Tibial nerve (tissue), 4 donors: ENCODE measurements at places on chromosomes 12 and 14.

- no peak for DNase-seq
Measured at GRCh38 chr12:127942981-127943380, 324.0 kb upstream of the TMEM132C start.

DNA sequence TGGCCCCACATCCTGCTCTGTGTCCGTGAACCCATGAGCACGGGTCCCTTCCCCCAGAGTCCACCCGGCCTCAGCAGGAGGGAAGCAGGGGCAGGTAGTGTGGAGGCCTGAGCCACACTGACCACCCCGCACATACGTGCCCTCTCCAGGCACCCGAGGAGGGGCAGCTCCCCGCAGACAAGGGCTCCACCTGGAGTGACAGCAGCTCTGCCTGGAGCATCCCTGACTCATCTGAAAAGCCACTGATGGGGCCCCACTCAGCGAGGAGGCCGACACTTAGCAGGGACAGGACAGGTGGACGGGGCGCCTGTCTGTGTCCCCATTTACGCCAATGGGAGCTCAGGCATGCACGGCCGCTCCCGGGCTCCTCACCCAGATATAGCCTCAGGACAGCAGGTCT, 237.6 kb upstream of the SFSWAP start:
- DNase-seq = no peak

DNA sequence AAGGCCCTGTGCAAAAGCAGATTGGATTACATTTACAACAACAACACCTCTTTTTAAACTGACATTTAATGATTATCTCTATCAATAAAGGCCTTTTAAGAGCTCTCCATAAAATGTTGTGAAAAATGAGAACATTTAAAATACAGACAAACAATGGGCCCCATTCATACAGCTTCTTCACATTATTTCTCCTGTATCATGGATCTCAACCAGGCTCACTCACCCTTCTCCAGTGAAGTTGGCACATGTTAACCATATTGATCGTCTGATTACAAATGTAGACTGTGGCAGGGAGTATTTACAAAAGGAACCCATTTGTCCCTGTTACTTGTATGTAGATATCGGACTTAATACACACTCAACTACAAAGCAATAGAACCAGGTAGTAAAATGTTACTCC, 220.2 kb upstream of the BTG1 start:
- DNase-seq = no peak

- DNase-seq = no peak
Measured at GRCh38 chr12:74286254-74286653, 251.4 kb upstream of the ATXN7L3B start.

- DNase-seq = no peak
Measured at GRCh38 chr14:64478634-64479250, 13.4 kb downstream of the AKAP5 start.

GRCh38 chr12:86826051-86826450, 569.9 kb upstream of the MGAT4C start:
- DNase-seq = no peak

DNA sequence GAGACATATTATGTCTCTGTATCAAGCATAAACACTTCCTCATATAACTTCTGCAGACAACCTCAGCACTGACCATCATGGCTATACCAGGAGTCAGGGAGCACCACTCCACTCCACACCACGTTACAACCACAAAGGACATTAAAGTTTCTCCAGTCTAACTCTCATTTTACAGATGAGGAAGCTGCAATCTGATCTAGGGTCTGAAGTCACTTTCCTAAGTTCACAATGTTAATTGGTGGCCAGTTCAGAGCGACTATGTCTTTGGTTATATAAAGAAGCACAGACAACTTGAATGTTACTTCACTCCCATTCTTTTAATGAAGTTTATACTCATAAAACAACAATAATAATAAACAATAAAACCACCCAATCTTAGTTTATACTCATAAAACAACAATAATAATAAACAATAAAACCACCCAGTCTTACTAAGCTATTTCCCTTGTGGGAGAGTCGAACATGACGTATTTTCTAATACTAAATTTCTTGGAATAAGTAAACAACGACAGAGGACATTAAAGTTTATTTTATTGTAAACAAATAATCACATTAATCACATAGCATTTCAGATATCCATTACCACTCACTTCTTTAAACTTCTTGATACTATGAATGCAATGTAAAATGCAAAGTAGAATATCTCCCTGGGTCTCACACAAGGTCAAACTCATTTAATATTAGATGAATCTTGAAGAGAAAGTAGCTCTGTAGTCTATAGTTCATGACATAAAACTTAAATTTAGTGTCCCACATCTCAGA, 72.4 kb upstream of the SSTR1 start:
- no peak for DNase-seq

- no peak for DNase-seq
Measured at GRCh38 chr12:5138845-5139244, 95.2 kb downstream of the KCNA5 start.

DNA sequence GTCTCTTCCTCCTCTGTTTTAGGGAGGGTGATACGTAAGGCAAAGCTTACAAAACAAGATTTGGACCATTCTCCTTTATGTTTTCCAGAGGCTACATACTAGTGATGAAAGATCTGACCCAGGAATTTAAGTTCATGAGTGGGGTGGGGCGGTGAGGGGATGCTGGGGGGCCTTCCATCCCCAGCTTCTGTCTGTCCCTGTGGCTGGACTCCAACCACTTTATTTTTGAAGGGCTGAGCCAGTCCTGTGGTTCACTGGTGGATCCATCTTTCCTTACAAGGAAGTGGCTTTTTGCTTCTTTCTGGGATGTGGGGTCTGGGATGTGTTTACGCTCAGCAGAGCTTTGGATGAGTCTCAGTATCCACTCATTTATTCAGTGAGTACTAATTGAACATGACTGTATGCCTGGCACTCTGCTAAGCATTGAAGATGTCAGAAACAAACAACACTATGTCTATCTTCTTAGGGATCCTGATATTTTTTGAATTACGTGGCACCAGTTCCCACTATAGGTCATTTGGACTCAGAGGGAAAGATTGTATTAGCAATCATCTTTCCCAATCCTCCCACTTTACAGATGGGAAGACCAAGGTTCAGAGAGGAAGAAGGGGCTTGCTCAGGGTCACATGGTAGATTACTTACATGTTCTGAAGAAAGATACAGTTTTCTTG, 291.8 kb upstream of the TBX3 start:
- no peak for DNase-seq

DNA sequence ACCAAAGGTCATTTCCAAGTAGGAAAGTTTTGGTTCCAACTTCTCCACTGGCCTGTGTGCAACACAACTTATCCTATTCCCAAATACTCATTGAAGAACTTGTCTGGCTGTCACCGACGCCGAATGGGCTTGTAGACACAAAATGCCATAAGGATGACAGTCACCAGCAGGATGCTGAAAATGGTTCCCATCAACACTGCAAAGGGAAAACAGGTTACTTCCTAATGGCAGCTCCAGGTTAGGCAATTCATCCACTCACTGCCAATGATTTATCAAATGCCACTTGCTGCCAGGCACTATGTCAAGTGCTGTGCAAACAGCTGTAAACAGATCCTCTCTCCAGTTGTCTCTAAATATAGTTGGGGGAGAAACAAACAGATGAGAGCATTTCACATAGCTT, 6.1 kb downstream of the C12orf76 start:
- DNase-seq = no peak

DNA sequence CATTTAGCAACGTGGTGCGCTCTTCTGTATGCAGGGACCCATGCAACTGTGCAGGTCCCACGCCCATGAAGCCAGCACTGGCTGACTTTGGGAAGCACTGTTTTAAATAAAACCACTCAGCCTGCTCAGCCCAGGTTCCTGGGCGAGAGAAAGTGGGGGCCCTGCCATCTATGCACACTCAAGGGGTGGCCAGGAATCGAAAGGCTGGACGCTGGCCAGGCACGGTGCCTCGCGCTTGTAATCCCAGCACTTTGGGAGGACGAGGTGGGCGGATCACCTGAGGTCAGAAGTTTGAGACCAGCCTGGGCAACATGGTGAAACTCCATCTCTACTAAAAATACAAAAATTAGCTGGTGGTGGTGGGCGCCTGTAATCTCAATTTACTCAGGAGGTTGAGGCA, 179.9 kb upstream of the TBX3 start:
- no peak for DNase-seq

GRCh38 chr12:54504550-54504949, 7.0 kb downstream of the NCKAP1L start:
- no peak for DNase-seq

DNA sequence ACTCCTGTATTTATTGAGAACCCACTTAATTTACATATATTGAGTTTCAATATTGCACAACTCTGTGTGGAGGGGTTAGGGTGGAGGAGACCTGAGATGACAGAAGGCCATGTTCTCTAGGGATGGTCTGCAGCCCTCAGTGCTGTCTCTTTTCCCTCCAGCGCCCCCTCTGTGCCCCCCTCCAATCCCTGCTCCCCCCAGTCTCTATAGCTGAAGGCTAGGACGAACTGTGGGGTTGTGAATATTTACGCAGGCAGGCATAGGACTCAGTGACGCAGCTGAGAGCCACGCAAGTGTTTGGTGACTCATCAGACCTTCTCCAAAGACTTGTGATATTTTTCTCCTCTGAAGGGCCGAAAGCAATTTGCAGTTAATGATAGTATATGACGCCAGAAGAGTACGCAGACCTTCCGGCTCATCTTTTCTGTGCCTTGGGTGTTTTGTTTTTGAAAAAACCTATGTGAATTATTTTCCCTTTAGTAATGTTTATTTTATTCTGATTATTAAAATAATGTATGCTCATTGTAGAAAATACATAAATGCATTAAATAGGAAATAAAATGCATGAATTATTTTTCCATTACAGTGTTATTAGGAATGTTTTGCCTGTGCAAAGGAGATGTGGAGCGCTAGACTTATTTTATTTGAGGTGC, 85.3 kb downstream of the SLC25A47 start:
- DNase-seq = no peak

DNA sequence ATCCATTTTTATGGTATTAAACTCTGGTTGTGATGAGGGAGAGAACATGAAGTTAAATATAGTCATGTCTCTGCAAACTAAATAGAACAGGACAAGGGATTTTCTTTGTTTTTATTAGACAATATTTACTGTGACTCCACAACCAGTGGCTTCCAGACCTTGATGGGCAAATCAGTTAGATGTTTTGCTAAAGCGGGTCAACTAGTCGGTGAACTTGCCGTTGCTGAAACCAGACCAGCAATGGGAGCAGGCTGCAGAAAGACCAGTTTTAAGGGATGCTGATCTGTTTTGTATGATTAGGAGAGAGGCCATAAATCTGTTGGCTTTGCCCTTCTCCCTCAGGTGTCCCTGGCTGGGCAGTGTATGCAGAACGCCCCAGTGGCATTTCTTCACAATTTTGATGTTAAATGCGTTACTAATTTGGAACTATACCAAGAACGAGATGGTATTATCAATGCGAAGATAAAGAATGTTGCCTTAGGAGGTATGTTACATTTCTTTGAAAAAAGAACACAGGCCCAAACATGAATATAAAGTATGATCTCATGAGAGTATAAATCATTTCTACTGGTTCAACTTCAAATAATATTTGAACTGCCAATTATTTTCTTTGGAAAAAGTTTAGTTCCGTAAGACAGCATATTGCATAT, 19.4 kb downstream of the TCTN2 start:
- no peak for DNase-seq

- no peak for DNase-seq
Measured at GRCh38 chr12:2008677-2009076, 4.4 kb upstream of the DCP1B start.

GRCh38 chr14:36524874-36525745, 5.1 kb upstream of the NKX2-1 start:
- no peak for DNase-seq

GRCh38 chr14:55381040-55381439, 30.6 kb downstream of the ATG14 start:
- no peak for DNase-seq

- DNase-seq = no peak
Measured at GRCh38 chr12:29428633-29429032, 47.7 kb upstream of the ERGIC2 start.

GRCh38 chr12:116423094-116423493, 136.1 kb upstream of the MAP1LC3B2 start:
- no peak for DNase-seq

GRCh38 chr12:104604070-104604994, 147.6 kb downstream of the CHST11 start:
- peak; percentile 45 for DNase-seq

DNA sequence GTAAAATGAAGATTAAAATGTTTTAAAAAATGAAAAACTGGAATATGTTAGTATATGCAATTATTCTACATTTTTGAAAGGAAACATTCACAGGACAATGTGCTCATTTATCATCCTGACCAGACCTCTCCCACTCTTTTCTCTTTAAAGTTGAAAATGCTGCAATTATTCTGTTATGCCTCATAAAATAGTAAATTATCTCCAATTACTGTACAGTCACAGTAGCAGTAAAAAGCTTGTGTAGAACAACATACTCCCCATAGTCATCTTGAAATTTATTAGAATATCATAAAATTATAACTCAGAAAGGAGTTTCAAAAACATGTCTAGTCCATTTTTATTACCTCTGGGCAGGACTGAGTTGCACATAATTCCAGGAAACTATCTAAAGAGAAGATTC, 250.3 kb downstream of the SYT1 start:
- DNase-seq = no peak

- DNase-seq = no peak
Measured at GRCh38 chr12:50242751-50243191, 40.5 kb downstream of the LIMA1 start.

DNA sequence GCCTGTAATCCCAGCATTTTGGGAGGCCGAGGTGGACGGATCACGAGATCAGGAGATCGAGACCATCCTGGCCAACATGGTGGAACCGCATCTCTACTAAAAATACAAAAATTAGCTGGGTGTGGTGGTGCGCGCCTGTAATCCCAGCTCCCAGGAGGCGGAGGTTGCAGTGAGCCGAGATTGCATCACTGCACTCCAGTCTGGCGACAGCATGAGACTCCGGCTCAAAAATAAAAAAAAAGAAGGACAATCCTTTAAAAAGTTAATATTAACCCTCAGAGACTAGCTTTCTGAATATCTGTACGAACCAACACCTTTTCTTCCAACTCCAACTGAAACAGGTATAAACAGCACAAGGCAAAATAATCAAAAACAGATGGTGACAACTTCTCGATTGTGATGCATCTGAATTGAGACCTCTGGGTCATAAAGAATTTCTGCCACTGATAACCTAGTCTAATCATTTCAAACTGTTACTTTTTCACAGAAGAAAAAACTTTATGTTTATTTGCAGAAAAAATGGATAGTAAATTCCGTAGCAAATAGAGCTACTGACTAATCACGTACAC, 27.8 kb downstream of the CLIP1 start:
- DNase-seq = peak; percentile 43

DNA sequence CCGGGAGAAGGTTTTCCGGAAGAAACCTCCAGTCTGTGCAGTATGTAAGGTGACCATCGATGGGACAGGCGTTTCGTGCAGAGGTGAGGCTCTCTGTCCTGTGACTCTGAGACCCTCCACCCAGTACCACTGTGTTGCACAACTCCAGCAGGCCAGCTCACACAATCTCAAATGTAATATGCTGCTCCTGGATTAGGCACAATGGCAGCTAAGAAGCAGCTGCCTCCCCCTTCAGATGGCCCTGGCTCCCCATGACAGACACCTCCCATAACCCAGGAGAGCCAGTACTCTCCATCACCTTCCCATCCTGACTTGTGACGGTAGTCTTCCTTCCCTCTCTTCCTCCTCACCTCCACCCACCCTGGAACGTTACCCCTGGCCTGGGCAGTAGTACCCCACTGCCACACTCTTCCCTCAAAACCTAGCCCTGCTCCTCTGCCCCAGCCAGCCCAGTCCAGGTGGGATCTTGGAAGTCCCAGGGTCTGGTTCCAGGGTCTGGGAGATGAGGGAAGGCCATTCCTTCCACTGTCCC, 2.1 kb downstream of the TNS2 start:
- DNase-seq = no peak

- no peak for DNase-seq
Measured at GRCh38 chr14:91996948-91997371, 42.9 kb downstream of the TRIP11 start.

GRCh38 chr12:5010151-5010550, 33.5 kb upstream of the KCNA5 start:
- no peak for DNase-seq
